ENCODE measurements at places on chromosomes 2 and 18.

GRCh38 chr2:13919981-13920382 is 712.5 kb upstream of the LRATD1 start:
- no peak for DNase-seq

DNA sequence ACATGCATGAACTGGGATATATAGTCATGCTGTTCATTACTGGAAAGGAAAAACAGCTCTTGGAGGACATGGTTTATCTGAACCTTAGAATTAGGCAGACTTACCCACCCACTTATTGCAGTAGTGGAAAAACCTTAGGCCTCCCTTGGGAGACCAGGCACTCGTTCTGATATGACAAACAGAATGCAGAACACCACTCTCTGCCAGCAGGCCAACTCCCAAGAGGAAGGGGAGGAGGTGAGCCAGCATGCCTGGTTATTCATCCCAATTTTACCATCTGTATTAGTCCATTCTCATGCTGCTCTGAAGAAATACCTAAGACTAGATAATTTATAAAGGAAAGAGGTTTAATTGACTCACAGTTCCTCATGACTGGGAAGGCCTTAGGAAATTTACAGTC is 17.5 kb downstream of the C18orf63 start:
- no peak for DNase-seq

DNA sequence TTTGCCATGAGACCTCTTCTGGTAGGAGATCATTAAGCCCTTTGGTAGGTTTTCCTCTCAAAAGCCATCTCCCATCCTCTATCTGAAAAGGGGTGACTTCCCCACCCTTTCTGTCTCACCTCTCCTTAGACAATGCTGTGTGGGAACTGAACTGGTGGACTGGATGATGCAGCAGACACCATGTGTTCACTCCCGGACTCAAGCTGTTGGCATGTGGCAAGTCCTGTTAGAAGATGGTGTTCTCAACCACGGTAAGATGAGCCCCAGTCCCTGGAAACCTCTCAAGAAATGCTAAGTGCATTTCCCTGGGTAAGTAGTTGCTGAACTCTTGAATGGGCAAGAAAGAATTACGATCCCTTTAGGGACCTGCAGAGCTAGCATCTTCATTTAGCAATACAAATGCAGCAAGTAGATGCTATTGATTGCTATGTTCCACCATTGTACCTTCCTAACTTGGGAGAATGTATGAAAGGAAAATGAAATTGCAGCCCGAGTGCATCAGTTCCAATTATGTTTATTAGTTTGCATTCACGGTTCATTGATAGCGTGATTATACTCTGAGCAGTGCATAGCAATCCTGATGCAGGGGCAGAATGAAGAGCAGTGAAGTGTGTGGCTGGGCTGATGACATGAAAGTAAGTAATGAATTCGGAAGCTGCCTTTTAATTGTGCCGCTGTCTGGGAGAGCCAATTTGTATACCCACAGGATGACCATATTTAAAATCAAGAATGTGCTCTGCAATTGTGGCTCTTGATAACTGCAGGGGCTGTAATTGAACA is 110.0 kb upstream of the MAP3K20 start:
- no peak for DNase-seq

DNA sequence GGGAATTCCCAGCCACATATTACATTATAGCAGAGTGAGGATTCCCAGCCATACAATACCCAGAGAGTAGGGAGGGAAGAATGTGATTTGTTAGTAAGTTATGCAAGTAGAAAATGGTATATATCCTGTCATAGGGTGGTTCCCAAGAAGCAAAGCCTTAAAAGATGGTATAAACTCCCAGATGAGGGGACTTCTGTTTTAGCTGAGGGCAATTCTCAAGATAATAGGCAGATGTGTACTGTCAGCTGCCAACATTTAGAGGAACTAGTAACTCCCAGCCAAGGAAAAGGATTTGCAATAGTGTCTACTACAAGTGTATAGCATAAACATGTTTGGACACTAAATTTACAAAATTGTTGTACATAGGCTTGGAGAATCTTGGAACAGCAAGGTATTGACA is 86.5 kb downstream of the XDH start:
- no peak for DNase-seq

DNA sequence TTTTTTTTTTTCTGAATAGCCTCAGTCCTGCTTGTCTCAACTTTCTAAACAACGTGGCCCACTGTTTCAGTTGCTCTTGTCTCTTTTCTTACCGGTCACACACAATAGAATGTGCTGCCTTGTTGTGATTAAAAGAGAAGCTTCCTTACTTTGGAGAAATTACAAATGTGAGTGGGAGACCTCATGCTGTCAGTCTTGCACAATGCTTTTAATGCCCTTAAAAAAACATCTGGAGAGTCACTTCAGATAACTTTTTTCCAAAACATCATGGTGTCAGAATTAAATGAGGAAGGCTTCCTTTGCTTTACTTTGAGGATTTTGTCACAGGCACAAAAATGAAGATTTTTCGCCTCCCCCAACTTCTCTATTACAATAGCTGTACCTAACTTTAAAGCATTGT is 37.7 kb downstream of the LHCGR start:
- no peak for DNase-seq

DNA sequence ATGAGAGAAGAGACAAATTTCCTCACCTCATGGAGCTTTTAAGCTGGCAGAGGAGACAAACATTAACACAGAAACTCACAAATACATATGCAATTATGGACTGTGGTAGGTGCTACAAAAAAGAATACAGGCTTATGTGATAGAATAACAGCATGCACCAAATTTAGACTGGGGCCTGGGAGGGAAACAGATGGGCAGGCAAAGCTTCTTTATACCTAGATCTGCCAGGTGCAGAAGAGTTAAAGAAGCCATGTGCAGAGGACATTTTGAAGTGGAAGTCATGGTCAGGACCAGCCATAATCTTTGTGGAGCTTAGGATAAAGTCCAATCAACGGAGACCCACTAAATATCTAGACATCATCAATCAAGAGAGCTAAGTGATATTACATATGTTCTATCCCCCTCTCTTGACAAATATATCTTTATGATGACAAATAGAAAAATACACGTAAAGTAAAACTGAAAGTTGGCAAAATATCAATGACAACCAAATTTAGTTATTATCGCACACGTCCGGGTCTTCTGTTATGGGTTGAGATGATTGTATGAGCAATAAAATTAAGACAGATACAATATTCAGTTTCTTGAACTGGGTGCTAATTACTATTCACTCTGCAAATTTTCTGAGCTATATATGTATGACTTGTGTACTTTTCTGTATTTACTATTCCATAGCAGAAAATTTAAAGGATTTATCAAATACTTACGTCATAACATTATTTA is 44.1 kb downstream of the CD28 start:
- peak; percentile 33 for DNase-seq

DNA sequence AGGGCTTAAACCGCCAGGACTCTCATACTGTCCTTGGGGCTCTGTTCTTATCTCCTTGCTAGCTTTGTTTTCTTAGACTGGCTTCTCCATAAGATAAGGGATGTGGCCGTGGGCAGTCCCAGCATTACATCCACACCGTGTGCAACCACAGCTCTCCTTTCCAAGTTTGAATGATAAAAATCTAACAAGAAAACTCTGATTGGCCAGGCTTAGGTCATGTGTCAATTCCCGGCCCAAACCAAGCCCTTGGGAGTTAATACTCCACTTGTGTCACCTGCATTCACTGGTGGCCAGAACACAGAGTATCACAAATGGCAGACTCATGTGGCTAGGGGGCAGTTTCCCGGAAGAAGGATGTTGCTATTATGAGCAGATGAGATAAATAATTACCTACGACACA is 43.2 kb upstream of the KDM3A start:
- DNase-seq: no peak

DNA sequence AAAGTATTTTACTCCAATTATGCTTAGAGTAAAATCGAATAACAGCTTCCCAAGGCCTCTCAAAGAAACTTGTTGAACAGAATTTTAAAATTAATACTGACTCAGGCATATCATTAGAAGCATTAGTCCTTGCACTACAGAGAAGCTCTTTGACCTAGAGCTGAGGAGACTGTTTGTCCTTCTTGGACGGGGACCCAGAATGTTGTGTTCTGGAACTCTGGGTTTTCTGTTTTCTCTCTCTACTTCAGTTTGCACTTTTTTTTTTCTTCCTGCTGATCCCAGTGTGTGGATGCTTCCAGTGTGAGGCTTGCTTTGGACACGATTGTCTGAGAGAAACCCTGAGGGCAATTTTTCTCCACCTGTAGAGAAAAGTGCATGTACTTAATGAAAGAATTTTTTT is 847.6 kb downstream of the SOCS6 start:
- no peak for DNase-seq

DNA sequence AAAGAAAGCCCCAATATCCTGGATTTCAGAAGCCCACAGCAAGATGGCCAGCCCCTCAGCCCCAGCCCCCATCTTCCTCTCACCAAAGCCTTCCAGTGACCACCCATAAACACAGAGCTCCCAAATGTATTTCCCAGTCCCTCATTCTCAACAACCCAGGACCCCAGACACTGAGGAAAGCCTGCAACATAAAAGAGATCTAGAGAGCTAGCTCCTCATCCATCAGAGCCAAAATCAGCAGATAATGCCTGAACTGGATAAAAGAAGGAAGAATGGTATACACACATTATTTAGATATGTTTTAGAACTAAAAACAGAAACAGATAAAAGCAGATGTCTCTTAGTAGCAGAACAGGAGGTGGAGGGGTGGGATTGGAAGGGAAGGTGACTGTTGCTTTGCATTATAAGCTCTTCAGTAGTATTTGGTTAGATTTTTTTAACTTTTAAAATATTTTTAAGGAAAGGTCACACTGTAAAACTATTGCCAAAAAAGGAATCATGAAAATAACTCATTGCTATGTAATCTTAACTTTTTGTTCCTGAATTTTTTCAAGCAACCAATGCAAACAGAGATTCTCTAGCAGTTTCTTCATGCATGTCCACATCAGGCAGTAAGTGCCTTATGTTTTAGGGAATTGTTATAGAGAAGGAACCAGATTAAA is 144.2 kb upstream of the PKDCC start:
- no peak for DNase-seq

GRCh38 chr2:16109368-16109820 is 169.0 kb downstream of the MYCN start:
- DNase-seq: no peak

DNA sequence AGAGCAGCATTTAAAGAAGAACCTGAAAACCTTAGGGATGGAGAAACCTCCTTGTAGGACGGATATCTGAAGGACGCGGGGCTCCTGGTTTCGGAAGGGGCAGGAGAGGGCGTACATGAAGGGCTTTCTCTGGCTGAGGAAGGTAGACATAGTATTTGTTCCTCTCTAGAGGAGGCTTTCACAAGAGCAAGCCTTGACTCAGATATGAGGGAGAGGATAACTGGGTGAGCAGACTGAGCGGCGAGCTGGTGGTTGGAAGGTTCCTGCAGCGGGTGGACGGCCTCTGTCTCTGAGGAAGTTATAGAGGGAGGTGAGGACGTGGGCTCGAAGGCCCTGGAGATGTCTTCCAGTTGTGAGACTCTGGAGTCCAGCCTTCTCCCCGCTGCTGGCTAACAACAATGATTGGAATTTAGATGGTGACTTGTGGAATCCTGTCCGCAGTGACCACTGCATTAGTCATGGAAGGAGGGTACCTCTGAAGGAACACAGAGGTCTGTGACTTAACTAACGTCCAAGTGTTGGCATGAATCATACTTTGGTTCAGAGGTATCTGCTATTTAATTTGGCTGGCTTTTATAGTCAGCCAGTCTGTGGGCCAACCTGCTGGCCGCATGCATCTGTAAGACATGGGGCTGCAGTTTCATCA is 80.9 kb downstream of the ASAP2 start:
- DNase-seq: no peak

DNA sequence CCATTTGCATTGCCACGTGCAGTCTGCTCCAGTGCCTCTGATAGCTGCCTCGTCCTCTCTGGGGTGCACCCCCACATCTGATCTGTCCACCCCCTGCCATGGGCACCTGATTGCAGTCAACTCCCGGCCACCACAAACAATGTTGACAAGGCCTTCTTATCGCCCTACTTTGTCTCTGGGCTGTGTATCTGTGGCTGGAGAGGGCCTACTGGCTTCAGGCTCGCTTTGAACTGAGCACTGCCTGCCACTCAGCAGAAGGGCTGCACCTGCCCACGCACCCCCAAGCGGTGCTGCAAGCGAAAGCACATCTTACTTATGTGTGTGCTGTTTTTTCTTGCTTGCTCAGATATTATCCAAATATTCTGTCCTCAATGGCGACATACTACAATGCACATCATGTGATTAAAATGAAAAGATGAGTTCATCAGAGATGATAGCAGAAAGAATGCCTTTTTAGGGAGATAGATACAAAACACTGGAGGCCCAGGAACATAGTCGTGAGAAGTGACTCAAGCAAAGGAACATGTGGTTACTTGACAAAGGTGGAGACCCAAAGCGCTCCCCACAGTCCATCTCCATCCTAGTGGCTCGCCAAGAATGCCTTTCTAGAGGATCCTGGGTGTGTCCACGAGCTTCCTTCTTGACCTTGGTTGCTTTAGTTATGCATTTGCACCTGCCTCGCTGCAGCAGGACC is 28.8 kb downstream of the FBLN7 start:
- no peak for DNase-seq

DNA sequence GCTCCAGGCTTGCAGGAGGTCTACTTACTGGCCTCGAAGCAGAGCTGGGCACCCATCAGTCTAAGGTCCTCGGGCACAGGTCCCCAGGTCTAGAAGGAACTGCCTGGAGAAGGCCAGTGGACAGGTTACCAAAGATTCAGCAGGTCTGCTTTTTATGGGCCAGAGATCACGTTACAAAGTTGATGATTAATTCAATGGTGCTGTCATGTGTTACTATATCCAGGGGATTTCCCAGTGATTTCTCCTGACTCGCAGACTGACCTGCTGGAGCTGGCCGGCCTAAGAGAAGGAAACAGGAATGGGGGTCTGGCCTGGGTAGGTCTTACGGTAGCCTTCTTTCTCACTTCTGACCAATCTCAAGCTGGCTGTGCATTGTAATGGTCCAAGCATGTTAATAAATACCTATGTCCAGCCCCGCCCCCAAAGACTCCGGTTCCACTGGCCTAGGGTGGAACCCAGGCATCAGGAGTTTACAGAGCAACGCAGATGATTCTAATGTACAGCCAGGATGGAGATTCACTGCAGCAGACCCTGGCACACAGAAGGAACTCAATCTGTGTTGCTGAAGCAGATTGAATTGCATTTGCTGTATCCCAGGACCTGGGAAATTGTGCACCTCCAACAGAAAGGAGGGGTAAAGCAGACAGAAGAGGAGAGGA is at the start of gene NEURL3:
NEURL3 (minus strand) TSS at position 127 of the 659 bp plus-strand sequence; CDS start at position 56, 71 bp downstream.
- no peak for DNase-seq

GRCh38 chr2:78532762-78533379 is 492.6 kb upstream of the REG3G start:
- no peak for DNase-seq

DNA sequence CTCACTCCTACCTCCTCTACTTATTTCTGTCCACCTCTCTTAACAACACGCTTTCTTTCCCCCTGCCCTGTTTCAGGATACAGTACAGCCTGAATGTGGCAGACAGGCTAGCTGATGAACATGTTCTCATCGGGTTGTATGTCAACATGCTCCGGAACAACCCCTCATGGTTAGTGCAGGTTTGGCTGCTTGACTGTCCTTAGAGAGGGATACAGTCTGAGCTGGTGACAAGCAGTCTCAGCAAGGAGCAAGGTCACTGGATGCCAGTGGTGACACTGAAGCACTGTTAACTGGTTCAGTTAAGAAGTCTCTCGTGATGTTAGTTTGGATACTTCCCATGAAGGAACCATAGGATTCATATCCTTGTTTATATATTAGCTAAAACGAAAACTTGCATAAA is 128.6 kb downstream of the DTNA start:
- DNase-seq: no peak

Data from NCI-H524 treated with DMSO at 0.1 percent for 48 hours (cell line).